ENCODE measurements at places on chromosomes 7 and 10.

- DNase-seq, result no peak
Observed at GRCh38 chr7:47778153-47778661, 170.1 kb downstream of the PKD1L1 start.

DNA sequence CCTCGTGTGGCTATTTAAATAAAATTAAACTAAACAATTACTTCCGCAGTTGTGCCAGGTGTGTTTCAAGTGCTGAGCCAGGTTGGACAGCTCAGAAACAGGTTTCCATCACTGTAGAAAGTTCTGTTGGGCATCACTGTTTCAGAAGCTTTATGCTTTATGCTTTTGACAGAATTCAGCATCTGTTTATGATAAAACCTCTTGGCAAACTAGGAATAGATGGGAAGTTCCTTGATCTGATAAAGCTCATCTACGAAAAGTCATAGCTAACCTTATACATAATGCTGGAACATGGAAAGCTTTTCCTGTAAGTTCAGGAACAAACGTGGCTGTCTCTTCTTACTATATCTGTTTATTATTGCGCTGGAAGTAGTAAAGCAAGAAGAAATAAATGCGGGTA is 143.4 kb downstream of the DOCK1 start:
- DNase-seq, result no peak

DNA sequence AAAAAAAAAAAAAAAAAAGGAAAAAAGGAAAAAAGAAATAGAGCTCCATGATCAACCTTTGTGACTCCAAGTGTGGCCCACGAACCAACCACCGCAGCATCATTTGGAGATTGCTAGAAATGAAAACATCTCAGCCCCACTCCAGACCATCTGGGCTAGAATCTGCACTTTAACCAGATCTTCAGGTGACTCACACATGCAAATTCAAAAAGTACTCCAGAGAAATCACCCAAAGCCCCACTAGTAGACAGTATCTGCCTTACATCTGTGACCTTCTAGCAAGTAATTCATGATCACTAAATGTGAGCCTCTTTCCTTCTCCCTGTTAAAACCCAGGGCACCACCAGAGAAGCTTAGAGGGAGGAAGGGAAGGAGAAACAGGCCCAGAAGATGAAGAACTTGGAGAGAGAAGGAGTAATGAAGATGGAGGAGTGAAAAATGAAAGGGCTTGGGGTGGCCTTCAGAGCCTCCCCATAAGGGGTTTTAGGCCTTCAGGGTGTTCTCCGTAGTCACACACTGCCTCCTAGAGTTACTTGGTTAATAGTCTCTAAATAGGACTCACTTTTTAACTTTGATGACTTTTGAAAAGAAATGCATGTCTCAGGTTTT is 94.0 kb downstream of the SLC37A3 start:
- DNase-seq, result peak; percentile 38

DNA sequence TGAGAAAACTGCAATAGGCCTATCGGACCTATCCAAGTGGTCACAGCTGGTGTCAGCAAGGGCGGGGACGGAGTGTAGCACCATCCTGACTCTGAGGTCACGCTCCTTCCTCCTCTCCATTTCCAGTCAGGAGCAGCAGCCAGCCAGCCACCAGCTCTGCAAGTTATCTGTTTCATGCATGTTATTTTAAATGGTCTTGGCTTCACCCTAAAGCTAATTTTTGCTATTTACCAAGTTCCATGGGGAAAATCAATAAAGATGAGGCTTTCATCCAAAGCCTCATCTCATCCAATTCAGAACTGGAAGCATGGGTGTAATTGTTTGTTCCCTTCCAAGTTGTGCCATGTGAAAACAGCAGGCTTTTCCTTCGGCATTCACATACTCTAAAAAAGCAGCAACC is 49.3 kb downstream of the ICA1 start:
- no peak for DNase-seq

DNA sequence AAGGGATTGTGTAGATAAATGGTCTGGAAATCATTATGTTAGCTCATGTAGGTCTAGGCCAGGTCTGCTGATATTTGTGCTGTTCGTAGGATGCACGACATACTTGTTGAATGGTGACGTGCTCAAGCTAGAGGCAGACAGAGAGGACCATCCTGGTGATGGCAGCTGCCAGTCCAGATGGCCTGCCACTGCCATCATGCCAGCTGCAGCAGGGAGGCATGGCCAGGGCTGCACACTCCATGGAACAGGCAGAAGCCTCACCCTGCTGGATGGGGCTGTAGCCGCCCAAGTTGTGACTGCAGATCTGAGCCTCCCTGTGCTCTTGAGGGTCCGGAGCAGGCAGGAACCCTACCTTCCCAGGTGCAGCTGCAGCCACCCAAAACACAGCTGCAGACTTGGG is 80.3 kb downstream of the SPDYE5 start:
- DNase-seq, result peak; percentile 79

GRCh38 chr10:79021948-79022499 is 46.7 kb upstream of the ZMIZ1 start:
- DNase-seq, result no peak

DNA sequence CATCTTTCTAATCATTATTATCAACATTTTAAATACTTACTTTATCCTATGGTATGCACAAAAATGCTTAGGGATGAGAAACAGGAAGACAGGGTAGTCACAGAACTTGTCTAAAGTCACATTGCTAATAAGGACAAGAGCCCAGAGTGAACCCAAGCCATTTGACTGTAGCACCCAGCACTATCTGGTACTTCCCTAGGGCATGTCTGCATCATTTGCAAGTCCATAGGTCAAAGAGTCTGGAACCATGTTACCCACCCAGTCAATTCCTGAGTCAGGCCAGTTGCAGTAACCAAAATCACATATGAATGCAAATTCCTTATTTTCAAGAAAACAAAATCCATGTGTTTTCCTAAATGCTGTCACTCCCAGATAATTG is 19.1 kb downstream of the ASAH2 start:
- DNase-seq, result no peak

- DNase-seq, result no peak
Observed at GRCh38 chr7:140972344-140972743, 42.4 kb downstream of the MRPS33 start.

- DNase-seq, result no peak
Observed at GRCh38 chr10:49550563-49550962, 11.6 kb upstream of the ERCC6 start.

- no peak for DNase-seq
Observed at GRCh38 chr7:30678805-30679204, 3.5 kb downstream of the CRHR2 start.

GRCh38 chr10:47118326-47118725 is 181.7 kb upstream of the GDF10 start:
- DNase-seq, result no peak

DNA sequence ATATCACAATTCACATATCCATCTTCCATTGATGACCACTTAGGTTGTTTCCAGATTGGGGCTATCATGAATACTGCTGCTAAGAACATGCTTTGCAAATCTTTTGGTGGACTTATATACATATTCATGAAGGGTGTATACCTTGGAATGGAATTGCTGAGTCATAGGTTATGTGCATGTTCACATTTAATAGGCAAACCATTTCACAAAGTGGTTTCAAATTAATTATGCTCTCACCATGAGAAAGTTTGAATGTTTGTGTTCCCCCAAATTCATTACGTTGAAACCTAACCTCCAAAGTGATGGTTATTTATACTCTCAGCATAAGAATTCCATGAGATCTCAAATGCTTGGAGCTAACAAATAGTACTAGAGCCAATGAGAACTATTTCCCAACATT is 86.4 kb downstream of the VPS41 start:
- DNase-seq, result no peak
